Muscle of back (tissue), 13 donors: ENCODE measurements at places on chromosomes 5 and 9.

- DNase-seq: no peak
Observed at GRCh38 chr5:56440871-56441740, 208.0 kb upstream of the ANKRD55 start.

DNA sequence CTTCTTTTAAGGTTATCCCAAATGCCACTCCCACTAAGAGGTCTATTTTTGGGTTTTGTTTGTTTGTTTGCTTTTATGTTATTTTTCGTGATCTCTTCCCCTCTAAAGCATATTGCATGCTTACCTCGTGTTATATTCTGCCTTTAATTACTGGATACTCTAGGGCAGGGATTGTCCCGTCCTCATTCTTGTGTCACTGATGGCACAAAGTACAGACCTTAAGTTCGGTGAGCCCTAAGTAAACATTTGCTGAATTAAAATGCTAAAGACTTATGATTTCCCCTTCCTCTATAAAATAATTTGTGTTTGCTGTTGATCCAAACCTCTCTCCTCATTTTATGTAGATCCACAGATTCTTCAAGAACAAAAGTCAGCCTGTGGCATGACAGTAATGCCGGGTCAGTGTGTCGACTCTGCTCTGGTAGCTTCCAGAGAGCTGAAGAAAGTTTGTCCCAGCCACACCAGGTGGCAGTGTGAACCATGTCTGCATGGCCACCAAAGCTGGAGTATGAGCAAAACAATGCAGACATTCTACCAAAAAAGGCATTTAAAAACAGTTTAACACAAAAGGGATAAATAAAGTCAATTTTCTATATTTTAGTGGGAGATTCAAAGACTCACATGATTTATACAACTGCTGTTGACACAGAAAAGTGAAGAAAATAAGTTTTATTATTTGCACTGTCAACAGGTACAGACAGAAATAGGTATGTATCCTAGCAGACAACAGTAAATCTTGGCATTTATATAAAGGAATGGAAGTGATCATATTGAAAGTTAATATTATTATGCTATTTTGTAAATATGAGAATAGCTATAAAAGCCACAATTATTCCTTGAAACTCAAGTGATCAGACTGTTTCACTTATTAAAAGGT lies 17.9 kb upstream of the POC5 start:
- peak; percentile 34 for DNase-seq

DNA sequence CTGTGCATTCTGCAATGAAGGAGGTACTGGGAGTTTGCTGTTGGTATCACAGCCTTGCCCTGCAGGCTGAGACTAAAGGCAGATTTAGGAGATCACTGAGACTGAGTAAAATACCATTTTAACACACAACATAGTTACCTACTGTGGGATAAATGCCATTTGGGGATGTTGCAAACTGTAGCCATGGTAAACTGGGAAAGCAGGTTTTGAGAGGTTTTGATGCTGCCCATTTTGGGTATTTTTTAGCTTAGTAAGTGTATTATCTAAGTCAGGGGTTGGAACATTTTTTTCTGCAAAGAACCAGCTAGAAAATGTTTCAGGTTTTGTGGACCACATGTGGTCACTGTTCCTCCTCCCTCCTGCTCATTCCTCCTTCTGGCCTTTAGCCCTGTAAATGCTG lies 108.9 kb downstream of the EHMT1 start:
- DNase-seq: no peak

- DNase-seq: no peak
Observed at GRCh38 chr5:134131165-134131564, 16.7 kb downstream of the TCF7 start.

DNA sequence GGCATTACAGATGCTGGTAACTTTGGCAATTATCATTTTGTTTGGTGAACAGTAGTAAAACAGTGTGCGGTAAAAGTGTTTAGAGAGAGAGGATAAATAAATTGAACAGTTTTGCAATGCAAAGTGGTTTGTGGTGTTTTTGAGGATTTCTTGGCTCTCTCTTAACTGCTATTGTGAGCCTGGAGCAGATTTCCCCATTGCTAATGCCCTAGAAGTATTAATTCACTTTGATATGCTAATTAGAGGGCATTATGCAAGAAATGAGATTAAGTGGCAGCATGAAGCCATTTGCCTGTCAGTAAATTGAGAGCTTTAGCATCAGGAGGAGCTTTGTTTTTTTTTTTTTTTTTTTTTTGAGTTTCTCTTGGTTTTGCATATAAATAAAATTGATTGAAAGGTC lies 8.2 kb downstream of the PBX3 start:
- DNase-seq: no peak

DNA sequence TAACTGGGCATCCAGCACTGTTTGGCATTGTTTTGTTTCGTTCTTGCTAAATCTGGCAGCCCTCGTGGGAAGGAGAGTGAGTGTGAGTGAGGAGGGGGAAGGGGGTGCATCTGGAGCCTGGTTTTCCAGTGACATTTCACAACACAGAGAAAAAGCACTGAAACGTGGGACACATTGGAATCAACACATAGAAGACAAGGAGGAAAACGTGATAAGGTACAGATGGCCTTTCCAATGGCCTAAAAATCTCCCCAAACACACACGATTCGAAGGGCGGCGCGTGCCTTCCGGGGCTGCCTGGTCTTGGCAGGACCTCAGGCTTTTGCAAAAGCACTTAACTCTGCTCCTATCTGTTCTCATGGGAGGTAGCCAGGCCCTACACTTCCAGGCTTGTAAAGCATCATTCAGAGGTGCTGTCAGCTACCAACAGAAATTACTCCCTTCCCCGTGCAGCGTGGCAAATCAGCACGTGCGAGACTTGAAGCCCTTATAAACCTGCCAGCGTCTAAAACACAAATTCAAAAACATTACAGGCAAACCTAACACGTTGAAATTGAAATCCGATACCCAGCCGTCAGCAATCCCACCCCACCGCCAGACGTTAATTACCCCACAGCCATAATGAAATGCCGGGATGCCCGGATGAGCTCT lies 129.4 kb downstream of the OLFM1 start:
- DNase-seq: no peak

DNA sequence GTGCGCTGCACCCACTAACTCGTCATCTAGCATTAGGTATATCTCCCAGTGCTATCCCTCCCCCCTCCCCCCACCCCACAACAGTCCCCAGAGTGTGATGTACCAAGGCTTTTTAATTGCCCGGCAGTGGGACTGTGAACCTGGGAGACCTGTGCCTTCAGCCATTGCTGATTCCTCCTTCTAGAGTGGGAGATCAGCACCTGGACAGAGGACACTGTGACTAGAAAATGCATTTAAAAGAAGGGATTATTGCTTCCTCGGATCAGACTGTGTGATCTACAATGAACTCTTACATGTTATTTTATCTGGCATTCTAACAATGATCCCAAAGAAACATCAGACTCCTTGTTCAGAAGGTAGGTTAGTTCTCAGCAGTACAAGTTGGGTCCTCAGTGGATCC lies 25.9 kb downstream of the CTSL start:
- DNase-seq: no peak

- no peak for DNase-seq
Observed at GRCh38 chr5:137753691-137754187, 424 bp downstream of the HNRNPA0 start.

GRCh38 chr5:34930870-34931269 lies 1.5 kb downstream of the DNAJC21 start:
- no peak for DNase-seq

GRCh38 chr9:82949203-82949602 lies 113.7 kb downstream of the RASEF start:
- no peak for DNase-seq

DNA sequence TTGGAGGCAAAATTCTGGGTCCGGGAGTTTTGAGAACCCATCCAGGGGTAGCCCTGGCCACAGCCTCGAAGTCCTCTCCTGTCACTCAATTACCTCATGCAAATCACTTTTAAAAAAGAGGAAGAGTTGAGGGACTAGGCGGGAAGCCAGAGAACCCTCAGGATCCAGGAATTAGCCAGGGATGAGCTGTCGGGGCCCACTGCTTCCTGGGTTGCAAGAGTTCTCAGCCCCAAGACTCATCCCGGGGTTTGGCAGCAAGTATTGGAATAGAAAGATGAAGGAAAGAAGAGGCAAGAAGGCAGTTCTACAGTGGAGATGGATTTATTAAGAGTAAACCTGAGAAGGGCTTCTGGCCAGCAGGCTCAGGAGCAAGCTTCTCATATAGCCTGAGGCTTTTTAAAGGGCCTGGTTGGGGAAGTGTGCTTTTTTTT lies 25.6 kb downstream of the C9orf50 start:
- DNase-seq: no peak

DNA sequence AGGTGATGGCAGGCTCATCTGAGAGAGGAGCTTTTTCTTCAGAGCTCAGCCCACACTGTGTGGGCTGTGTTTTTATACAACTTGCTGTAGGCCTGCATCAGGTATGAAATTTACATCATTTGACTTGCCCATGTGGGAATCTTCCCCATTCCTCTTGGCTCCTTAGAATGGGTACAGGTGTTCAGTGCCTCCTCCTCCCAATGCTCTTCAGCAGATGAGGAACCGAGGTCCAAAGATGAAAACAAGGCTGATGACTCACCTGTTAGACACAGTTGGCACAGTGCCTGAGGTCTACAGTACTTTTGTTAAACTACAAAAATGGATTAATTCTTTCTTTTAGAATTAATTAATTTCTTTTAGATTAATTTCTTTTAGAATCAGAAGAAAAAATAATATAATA lies 20.8 kb downstream of the PAPPA start:
- DNase-seq: no peak

GRCh38 chr5:100827481-100827889 lies 75.6 kb downstream of the ST8SIA4 start:
- DNase-seq: peak; percentile 78

GRCh38 chr5:65563777-65564176 lies 681 bp downstream of the PPWD1 start:
- no peak for DNase-seq

GRCh38 chr5:108345541-108346171 lies 36.2 kb downstream of the FBXL17 start:
- peak; percentile 58 for DNase-seq

DNA sequence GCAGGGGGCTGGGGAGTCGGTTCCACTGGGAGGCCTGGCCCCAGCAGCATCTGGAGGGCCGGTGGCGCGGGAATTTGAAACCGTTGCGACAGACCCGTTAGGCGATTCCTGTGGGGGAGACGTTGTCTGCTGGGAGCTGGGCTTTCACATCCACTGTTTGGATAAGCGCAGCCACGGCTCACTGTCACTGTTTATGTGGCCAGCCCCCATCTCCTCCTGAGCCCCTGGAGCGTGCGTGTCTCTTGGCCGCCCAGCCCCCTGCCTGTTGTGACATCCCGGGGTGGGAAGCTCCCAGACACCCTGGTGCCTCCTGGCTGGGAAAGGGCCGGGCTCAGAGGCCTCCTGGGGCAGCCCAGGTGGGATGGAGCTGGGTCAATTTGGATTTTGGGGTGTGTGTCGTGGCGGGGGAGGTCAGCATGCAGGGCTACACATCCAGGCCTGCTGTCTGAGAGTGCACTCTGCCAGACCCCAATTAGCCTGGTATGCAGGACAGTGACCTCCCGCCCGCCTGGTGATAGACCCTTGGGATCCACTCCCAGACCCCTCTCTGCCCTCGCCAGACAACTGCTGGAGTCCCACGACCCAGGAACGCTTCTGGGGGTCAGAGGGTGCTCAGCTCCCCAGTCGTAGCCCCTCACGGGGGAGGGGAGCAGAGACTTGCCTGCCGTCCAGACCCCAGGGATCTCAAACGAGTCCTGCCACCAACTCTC lies 62.0 kb upstream of the RNU6ATAC start:
- DNase-seq: no peak

GRCh38 chr9:95029288-95029687 lies 288.2 kb downstream of the FANCC start:
- no peak for DNase-seq

DNA sequence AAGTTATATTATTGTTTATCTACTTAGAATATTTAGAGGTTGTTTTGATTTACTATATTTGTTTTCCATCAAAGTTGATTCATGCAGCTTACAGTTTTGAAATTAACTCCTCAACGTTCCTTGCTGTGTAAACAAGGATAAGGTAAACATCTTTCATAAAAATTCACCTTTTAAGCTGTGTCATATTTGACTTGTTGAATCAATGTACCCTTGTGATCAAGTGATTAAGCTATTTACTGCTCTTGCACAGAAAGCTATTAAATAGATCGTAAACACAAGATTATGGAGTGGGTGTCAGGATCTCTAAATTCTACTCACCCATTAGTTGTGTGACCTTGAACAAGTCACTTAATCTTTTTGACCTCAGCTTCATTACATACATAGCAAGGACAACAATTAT lies 2054.0 kb upstream of the NUDT12 start:
- no peak for DNase-seq

DNA sequence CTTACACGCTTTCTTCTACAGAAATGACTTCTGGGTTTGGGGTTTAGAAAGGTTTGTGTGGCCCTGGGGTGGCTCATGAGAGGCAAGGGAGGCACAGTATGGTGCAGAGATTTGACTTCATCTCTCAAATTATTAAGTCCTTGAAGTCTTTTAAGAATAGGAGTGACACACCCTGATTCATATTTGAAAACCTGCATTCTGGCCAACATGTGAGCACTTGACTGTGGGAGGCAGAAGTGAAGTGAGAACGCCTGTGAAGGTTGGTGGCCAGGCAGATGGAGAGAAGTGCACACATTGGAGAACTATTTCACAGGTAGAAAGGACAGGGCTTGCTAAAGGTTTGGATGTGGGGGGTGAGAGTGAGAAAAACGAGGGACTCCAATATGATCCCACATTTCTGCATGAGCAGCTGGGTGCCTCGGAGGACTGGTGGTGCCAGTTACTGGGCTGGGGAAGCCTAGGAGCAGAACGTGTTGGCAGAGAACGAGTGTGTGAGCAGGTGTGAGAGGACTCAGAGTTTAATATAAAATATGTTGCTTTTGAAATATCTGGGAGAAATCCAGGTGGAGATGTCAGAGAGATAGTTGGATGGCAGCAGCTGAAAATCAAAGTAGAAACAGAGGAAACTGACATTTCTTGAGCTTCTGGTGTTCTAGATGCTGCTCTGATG lies 240.0 kb upstream of the ADAMTSL1 start:
- DNase-seq: no peak

DNA sequence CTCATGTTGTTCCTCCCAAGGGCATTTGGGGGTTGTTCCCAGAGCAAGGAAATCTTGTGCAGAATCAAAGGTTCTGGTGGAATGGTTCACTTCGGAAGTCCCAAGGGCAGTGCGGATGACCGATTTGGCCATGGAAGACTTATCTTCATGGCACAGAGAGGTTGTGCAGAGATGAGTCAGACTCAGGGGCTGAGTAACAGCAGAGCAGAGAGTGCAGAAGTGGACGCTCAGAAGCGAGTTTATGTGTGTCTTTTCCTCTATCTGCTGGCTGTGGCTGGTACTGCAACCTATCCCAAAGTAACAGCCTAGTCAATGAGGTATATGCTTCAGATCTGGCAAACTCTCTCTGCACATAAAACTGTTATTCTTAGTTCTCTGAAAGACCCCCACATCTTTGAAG lies 118.1 kb downstream of the DPYSL3 start:
- DNase-seq: no peak

- DNase-seq: no peak
Observed at GRCh38 chr9:126702151-126703001, 88.6 kb downstream of the LMX1B start.

- no peak for DNase-seq
Observed at GRCh38 chr5:893711-894110, 1.0 kb downstream of the TRIP13 start.
